ENCODE measurements at places on chromosomes 5 and 9. TPM values are rescaled to one million over a fixed set of nuclear protein-coding genes. Genes with fewer than 3 reads are reported as not detected.

MED27 gene
- 38.4 TPM for total RNA-seq

- DNase-seq = no peak
These were observed 109.5 kb upstream of the DPYSL3 start for GRCh38 chr5:147619281-147619878.

DNA sequence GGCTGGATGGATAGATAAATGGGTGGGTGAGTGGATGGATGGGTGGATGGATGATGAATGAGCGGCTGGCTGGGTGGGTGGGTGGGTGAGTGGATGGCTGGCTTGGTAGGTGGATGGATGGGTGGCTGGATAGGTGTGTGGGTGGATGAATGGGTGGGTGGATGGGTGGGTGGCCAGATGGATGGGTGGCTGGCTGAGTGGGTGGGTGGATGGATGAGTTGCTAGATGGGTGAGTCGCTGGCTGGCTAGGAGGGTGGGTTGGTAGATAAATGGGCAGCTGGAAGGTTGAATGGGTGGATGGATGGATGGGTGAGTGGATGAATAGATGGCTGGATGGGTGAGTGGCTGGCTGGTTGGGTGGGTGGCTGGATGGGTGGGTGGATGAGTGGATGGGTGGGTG is 27.9 kb upstream of the CEP72 start:
- no peak for DNase-seq

- DNase-seq = no peak
These were observed 1354.8 kb downstream of the PTPRD start for GRCh38 chr9:9257999-9258498.

ENTREP1 gene
- total RNA-seq = 0.36 TPM

Data from PC-3 (cell line).